ENCODE measurements at places on chromosomes 1 and 21.

DNA sequence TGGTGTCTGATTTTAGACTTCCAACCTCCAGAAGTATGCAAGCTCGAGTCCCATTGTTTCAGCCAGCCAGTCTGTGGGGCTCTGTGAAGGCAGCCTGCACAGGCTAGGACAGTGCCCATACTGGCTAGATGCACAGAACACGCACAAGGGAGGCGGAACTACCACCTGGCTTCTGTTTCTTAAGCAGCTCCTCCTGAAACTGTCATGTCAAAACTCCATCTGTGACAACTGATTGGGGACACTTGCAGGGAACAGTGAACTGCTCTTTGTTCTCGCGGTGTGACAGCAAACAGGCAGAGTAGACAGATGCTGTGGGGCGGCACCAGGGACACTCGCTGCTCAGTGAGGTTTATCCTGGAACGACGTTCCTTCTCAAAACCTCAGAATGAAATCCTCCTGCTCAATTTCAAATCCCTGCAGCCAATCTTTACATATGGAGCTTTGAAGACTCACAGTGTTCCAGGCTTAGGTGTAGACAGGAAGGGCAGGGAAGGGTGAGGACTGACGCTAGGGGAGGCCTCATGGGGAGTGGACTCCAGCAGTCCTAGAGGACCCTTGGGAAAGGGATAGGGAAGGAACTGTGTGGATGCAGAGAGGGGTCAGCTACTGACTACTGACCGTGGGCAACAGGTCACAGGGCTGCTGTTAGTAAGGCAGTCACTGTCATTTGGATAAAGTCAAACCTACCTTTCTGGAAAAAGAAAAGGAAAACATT lies 73.8 kb downstream of the ERG start:
- no peak for DNase-seq

GRCh38 chr1:40155135-40155534 lies 6.1 kb upstream of the RLF start:
- DNase-seq = no peak

GRCh38 chr1:54865238-54866073 lies 21.5 kb downstream of the DHCR24 start:
- DNase-seq = no peak

DNA sequence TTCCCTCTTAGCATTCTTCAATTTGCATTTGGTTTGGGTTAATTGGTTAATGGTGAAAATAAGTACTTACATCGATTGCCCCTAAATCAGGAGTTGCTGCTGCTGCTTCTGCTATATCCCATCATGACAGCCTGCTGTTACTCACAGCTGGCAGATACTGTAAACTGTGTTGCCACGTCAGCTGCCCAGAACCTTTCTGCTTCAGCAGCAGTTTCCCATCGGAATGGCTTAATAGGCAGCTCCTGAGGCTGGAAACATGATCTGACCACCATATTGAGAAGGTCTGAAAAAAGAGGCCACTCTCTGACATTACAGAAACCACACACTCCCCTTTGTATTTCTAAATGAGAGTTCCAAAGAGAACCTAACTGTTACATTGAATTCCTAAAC lies 14.3 kb upstream of the SEC16B start:
- peak; percentile 88 for DNase-seq

GRCh38 chr1:15483971-15484370 lies 8.1 kb downstream of the CELA2B start:
- no peak for DNase-seq

DNA sequence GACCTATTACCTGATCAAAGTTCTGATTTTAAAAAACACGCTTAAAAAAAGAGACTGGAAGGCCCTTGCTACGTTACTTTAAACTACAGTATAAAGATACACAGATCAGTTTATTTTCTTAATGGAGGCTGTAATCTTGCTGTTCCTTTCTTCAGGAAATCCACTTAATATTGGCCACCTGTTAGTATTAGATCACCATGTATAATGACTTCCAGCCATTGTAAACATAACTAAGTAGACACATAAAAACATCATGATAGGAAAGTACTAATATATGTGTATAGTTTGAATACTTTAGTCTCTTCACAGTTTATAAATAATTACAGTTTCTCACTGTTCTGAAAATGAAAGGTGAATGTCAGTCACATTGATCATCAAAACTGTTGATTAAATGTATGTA lies 68.6 kb downstream of the ADGRL2 start:
- no peak for DNase-seq

All from RKO (cell line).